SJCRH30 (cell line): ENCODE measurements at places on chromosomes 16 and 17. TPM values are rescaled to one million over a fixed set of nuclear protein-coding genes. Genes with fewer than 3 reads are reported as not detected.
A peak's percentile ranks its signal among the peaks of the same experiment; 100 is the strongest.

GRCh38 chr17:19812407-19812806, 55.3 kb downstream of the ULK2 start:
- no peak overlapping the region for H3K27ac ChIP-seq
- no peak overlapping the region for H3K4me3 ChIP-seq
- peak; percentile 30 for DNase-seq
- no peaks in the 10 kb centered on the region for H3K36me3 ChIP-seq
- H3K27me3 ChIP-seq: peaks cover 18% of the 10 kb centered on the region; the same call in 1 of the 2 replicates

- peaks cover 34% of the 10 kb centered on the region for H3K36me3 ChIP-seq
- no peak overlapping the region for H3K4me3 ChIP-seq
- no peak for DNase-seq
- 0 out of 2 replicates have a peak, but pooled peaks cover 2% of the 10 kb centered on the region for H3K4me1 ChIP-seq
- no peak overlapping the region for H3K27ac ChIP-seq
- H3K27me3 ChIP-seq: no peaks in the 10 kb centered on the region
Observed at GRCh38 chr16:31476303-31477219, 4.6 kb downstream of the TGFB1I1 start.

DNA sequence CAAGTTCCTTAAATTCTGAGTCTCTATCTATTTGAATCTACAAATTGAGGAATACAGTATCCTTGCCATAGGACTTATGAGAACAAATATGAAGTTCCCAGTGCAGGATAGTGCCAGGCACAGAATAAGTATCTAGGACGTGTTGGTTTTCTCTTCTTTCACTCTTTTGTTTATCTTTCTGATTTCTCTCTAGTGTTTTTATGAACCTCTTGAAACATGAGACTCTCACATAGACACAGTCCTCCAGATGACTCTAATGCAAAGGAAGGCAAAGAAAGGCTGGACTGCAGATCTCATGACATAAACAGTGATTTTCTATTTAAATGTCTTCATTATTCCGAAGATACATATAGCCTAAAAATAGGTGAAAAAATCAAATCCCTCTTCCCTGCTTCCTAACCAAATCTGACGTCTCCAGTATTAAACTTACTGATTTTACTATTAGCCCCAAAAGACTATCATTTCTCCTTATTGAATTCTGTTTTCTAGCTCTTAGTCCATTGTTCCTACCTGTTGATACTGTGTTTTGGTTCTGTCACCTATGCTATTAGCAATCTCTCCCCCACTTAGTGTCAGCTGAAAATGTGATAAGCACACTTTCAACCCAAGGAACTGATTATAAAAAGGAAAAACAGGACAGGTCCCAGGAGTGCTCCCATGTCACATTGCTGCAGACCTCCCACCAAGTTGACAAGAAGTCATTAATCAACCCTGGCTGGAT, 24.9 kb upstream of the ADAMTS18 start:
- no peaks in the 10 kb centered on the region for H3K27me3 ChIP-seq
- no peaks in the 10 kb centered on the region for H3K4me1 ChIP-seq
- no peak for DNase-seq
- no peak overlapping the region for H3K4me3 ChIP-seq
- no peak overlapping the region for H3K27ac ChIP-seq
- H3K36me3 ChIP-seq: no peaks in the 10 kb centered on the region

ANKRD13B gene
- total RNA-seq: 18.1 and 19.2 TPM in 2 replicates

DNA sequence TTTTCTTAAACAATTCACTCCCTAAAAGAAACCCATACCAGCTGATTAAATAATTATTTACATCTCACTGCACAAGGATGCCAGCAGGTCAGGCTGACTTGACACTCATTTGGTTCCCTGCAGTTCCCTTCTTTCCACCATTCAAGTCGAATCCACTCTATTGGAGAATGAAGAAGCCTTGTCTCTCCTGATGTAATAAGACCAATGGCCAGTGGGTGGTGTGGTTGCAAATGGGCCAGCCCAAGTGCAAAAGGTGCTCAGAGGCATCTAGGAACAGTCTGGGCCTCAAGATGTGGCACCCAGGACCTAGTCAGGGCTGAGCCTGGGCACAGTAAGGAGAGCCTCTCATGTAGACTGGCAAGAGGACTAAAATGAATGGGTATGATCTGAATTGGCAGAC, 9.3 kb downstream of the C16orf78 start:
- H3K4me3 ChIP-seq: no peak overlapping the region
- peaks cover 9% of the 10 kb centered on the region for H3K27me3 ChIP-seq
- H3K27ac ChIP-seq: no peak overlapping the region
- H3K4me1 ChIP-seq: no peaks in the 10 kb centered on the region

- H3K36me3 ChIP-seq: no peaks in the 10 kb centered on the region
- no peaks in the 10 kb centered on the region for H3K27me3 ChIP-seq
- H3K4me3 ChIP-seq: no peak overlapping the region
- H3K4me1 ChIP-seq: no peaks in the 10 kb centered on the region
Observed at GRCh38 chr16:77137045-77137444, 53.9 kb upstream of the MON1B start.
